Naive B cell (primary cell): ENCODE measurements at places on chromosomes 13 and 19. TPM values are rescaled to one million over a fixed set of nuclear protein-coding genes. Genes with fewer than 3 reads are reported as not detected.

Gene CD37
- 672 TPM for polyA plus RNA-seq

DNA sequence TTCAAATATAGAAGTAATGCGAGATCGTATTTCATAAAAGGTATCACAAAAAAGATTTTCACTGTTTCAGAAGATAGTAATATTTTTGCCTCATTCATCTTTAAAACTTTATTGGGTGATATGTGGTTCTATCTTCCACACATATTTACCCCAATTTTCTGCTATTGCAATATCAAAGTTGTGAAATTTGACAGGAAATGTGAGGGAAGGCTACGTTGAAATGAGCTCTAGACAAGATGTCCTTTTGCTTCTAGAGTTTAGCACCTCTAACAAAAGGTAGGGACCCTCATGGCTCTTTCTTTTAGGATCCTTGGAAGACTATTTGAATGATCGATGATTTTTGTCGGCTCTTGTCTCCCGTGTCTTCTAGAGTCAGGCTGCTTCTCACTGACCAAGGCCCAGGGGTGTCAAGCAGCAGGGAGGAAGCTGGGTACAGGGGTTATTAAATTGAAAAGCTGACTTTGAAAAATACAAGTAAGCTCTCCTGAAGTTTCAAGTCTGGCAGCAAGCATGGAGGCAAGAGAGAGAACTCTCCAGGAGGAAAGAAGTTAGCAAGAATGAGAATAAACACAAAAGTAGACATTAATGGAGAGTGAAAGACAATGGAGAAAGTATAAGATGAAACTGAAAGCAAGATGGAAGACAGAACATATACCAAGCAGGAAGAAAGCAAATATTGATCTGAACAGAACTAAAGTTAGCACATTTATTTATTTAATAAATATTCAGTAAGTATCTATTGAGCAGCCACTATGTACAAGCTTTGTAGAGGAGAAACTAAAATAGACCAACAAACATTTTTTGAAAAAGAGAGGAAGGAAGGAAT lies 73.4 kb downstream of the RUBCNL start:
- DNase-seq: no peak

DNA sequence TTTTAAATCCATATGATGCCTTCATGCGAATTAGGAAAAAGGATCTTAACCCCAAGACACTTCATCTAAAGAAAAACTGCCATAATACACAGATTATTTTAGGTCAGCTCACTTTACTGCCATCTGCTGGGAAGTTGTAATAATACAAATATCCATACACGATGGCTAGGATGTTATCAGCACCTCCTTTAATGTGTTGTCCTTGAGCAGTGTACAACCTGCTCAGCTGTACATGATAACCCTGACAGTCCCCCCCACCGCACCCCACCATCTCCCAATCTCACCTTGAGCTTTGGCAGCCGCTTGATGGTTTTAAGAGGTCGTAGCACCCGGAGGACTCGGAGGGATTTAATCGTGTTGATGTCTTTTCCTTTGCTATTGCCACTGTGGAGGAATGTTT lies 112.2 kb downstream of the IER2 start:
- DNase-seq: peak; percentile 42

DNA sequence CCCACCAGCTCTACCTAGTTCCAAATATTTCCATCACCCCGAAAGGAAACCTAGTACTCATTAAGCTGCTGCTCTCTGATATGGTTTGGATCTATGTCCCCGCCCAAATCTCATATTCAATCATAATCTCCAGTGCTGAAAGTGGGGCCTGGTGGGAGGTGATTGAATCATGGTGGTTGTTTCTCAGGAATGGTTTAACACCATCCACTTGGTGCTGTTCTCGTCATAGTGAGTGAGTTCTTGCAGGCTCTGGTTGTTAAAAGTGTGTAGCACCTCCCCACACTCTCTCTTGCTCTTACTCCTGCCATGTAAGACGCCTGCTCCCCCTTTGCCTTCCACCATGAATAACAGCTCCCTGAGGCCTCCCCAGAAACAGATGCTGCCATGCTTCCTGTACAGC lies 43.4 kb upstream of the MED4 start:
- no peak for DNase-seq

- no peak for DNase-seq
Measured at GRCh38 chr19:6718741-6719539, 1.5 kb downstream of the C3 start.

- no peak for DNase-seq
Measured at GRCh38 chr13:48782429-48782840, 128.7 kb downstream of the CYSLTR2 start.

DNA sequence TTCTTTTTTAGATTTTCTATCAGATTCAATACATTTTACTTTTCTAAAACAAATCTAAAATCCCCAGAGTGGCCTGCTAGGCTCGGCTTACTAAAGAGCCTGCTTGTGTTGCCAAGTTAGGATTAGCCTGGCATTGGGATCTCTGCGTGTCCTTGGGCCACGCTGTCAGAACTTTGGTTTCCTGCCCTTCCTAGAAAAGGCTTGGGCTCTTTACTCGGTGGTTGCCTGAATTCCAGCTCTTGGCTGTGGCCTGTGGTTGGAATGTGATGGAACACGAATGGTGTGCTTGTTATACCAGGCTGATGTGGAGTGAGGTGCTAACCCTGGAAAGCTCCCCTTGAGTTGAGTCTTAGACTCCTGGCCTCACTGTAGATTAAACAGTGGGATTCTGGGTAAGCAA lies 8.5 kb downstream of the SPATA13 start:
- no peak for DNase-seq

Gene SMIM24
- not detected for polyA plus RNA-seq

Gene ZNF444
- polyA plus RNA-seq: 10.8 TPM

Gene TPTE2
- not detected for polyA plus RNA-seq

GRCh38 chr13:30024125-30024865 lies 173.9 kb upstream of the UBL3 start:
- DNase-seq: no peak

DNA sequence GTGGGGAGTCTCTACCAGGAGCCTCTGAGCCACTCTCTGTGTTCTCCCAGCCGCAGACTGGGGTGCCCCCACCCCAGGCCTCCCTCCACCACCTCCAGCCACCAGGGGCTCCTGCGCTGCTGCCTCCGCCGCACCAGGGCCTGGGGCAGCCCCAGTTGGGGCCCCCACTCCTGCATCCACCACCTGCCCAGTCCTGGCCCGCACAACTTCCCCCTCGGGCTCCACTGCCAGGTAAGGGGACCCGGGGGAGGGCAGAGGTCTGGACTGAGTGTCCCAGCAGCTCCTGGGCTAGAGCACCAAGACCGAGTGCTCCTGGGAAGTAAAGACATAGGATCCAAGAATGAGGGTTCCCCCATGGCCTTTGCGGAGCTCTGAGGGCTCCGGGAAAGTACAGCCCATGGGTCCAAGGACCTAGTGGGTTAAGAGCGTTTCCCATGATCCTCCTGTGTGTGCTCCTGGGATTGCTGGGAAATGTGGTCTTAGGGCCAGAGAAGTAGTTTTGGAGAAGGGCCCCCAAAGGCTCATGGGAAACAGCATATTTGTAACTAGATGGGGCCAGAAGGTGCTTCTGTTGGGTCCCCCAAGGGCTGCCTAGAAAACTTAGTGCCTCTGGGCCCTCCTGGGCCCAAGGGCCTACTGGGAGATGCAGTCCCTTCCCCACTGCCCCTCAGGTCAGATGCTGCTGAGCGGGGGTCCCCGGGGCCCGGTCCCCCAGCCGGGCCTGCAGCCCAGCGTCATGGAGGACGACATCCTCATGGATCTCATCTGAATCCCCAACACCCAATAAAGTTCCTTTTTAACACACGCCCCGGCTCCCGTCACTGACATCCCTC lies 14.6 kb upstream of the PTOV1 start:
- DNase-seq: no peak

DNA sequence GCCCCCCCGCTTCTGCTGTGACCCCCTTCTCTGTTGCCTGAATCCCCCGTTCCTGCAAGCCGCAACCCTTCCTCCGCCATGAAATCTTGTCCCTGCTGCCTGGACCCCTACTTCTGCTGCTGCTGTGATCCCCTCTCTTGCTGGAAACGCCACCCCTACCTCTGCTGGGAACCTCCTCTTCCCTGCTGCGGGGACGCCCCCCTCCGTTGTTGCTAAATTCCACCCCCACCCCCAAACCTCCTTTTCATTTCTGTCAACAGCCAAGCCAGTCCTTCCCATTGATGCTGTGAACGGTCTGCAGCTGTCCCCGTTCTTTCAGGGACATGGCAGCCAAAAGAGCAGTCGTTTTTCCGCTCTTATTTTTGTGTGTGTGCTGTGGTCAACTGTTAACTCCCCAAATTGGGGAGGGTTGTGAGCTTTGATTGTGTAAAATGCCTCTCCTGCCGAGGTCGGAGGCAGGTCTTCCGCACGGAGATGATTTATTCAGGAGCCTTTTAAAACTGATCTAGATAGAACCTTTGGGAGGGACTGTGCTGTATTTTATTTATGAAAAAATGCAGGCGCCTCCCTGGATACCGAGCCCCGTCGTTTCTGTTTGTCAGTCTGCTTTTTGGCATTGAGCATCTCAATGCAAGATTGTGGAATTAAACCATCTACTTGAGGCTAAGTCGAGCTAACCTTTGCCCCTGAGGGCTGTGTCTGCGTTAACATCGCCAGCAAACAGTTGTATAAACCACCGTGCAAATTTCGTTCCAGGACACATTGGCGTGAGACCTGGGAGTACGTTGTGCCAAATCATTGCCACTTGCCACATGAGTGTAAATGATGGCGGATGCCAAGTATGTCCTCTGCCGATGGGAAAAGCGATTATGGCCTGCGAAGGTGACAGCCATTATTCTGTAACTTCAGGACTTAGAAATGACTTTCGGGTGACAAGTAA lies 27.9 kb upstream of the NDUFS7 start:
- DNase-seq: no peak

Gene GRK1
- polyA plus RNA-seq: not detected

Gene CEACAM16
- not detected for polyA plus RNA-seq

Gene ZNF554
- 0.70 TPM for polyA plus RNA-seq

DNA sequence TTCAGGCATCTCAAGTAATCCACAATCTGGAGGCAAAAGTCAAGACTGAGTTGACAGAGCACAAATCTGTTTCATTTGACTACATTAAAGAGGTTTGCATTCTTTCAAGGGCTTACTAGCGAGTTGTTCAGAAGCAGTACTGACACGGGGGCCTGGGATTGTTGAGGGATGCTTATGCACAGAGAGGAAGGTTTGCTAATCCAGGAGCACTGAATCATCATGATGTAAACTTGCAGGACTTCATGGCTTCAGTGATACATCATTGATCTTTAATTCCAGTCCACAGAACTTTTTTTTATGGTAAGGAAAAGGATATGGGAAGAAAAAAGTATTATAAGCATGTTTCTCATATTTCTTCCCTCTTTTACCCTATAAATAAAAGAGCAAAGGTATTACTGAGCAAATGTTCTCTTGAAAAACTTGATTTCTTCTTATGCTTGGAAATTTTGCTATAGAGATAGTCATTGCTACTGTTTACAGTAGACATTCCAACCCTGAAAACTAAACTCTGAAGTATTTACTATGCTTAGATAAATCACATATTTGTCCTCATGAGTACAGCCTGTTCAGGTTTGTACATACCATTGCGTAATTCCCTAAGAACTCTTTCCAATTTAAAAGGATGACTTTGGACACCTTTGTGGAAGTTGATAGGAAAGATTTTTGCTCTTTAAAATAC lies 65.8 kb upstream of the KPNA3 start:
- no peak for DNase-seq

DNA sequence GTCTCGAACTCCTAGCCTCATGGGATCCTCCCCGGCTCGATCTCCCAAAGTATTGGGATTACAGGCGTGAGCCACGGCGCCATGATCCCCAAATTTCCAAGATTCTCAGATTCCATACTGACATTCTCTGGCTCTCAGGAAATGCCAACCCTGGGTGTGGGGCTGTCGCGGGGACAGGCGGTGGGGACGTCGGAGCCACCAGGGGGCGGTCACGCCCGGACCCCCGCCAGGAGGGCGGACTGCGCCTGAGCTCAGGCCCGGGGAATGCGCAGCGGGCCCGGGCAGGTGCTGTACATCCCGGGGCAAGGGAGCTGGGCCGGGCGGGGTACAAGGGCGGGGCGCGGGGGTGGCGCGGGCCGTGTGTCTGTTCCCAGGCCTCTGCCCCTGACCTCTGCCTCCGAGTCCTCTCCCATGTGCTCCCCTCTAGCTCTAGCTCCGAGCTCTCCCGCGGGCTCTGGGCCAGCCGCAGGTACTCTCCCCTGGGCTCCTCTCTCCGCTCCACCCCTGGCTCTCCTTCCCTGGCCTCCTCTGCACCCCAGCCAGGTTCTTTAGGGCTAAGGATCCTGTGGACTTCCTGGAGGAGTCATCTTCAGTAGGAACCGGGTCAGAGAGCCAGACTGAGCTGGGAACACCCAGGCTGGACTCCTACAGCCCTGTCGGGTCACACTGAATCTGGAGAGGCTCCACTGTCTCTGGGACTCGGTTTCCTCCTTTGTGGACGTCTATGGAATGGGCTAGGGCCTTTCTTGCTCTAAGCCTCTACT lies 2.4 kb downstream of the PPP1R13L start:
- peak; percentile 38 for DNase-seq

Gene DAPK3
- polyA plus RNA-seq: 17.3 TPM

Gene PLPP2
- not detected for polyA plus RNA-seq

DNA sequence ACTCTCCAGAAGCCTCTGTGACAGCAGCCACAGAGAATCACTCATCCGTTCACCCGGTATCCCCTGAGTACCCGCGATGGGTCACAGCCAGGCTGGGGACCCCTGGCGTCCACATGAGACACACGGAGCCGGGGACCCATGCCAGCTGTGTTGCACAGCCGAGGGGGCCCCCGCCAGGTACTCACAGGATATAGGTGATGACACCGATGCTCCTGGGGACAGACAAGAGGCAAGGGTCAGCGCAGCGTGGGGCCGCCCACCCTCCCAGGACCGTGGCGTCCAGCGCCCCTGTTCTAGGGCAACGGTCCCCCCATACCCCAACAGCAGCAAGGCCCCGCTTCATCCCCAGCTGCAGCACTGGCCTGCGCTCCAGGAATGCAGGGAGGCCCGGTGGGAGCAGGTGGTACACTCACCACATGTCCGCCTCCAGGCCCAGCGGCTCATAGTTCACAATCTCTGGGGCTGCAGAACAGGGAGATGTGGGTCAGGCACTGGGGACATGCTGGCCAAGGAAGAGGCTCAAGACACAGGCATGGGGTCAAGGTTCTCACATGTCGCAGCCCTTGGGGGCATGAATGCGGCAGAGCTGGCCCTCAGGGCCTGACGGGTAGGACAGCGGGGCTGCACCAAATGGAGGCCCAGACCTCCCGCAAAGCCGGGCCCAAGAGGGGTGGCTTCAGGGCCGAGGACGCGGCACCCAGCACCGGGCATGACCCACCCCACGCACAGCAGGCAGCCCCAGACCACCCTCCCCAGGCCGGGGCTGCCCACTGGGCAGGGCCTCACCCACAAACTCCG lies 7.2 kb downstream of the DAPK3 start:
- DNase-seq: no peak

GRCh38 chr13:27171244-27171826 lies at the start of gene USP12:
Gene USP12, minus strand, starts transcription at chr13:27171811. Its CDS starts 172 bp downstream, at chr13:27171639.
- DNase-seq: peak; percentile 47
